ENCODE measurements at places on chromosomes 16 and 17.

DNA sequence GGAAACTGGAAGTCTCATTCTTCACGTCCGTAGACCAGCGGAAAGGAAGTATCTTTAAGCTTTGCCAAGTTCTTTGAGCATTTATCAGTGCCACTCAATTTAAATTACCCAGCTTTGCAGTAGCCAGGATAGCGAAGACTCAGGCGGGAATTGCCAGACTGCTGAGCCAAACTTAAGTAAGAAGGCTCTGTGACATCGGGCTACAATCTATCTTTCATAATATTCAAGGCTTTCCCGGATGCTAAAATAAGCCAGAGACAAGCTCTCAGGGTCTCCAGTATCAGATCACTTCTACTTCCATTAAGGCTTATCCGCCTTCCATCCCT, 436 bp upstream of the BRIP1 start:
- no peak for DNase-seq

- DNase-seq, result no peak
These were observed 3.3 kb upstream of the NUDT16L1 start for GRCh38 chr16:4689864-4690704.

DNA sequence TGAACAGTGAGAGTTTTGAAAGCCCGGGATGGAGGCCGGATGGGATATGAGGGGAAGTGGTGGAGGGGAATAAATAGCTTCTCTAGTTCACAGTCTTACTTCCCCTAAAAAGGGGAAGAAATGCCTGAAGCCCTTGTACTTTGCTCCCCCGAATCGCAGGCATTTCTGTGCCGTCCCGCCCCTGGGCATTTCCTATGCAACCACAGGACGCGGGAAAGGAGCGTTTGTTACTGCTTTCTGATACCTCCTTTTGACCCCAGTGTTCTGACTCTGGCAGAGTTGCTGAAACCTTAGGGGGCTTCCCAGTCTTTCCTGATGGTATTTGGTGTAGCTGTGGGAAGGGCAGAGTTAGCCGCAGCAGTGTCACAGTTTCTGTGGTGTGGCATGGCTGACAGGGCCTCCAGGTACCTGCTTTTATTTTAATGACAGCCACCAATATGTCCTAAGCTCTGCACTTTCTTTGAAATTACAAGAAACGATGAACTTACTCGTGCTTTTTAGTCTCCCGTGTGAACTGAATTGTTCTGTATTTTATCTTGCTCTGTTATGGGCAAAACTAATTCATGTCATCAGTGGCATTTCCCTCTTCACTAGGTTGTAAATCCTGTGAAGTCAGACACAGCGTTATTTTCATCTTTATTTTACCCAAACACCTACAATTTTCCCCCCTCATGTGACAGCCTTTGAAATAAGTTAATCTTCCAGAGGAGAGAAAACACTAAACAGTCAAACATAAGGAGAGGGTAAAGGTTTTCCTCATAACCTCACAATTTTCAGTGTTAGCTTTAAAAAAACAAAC, 27.1 kb downstream of the USP10 start:
- no peak for DNase-seq

- DNase-seq, result peak; percentile 95
These were observed 49.1 kb downstream of the STAT5A start for GRCh38 chr17:42337442-42337841.

- no peak for DNase-seq
These were observed 589.1 kb upstream of the CDH8 start for GRCh38 chr16:62625326-62625725.

GRCh38 chr17:48804936-48805411, 12.1 kb downstream of the TTLL6 start:
- peak; percentile 75 for DNase-seq

- DNase-seq, result no peak
These were observed 152.7 kb upstream of the CDH11 start for GRCh38 chr16:65274566-65274965.
